ENCODE measurements at places on chromosomes 12 and 14.

DNA sequence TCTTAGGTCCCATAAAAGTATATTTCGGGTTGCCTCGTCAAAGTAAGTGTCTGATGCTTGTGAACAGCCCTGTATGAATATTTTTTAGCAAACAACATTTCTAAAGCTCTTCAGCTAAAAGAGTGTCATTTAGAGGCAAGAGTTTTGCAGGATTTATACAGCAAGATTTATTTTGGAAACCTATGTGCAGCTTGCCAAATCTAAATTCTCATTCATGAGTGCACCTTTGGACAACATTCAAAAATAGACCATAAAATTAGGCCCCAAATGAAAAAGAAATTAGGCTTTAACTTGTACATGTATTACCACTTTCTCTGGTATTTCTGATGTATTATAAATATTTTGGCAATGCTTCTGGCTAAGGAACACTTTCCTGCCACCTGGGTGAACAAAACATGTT is 224.4 kb upstream of the PDZRN4 start:
- no peak for DNase-seq

DNA sequence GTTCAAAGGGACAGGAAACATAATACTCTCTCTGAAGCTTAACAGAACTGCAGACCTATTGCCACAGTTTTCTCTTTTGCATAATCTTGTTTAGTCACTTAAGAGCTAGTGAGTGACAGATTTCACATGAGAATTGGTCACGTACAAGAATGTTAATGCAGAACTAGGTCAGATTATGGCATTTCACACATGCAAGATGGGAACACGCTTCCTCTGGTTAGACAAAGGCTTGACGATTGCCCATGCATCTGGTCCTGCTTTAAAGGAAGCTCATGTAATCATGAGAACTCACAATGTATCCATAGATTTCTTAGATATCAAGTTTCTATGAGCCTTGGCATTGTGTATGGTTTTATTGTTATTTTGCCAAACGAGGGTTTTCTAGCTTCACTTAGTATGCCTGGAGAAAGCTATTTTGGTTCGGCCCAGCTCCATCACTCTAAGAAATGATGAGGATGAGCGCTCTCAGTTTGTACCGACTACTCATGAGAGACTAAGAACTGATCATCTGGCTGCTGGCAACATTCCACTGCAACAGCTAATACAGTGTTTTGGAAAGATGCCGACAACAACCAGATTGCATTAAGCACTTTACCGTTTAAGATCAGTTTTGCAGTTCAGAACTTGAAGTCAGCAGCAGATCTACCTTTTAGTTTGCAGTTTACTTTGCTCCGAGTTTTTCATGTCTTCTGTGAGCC is 380.0 kb downstream of the DIO2 start:
- no peak for DNase-seq

DNA sequence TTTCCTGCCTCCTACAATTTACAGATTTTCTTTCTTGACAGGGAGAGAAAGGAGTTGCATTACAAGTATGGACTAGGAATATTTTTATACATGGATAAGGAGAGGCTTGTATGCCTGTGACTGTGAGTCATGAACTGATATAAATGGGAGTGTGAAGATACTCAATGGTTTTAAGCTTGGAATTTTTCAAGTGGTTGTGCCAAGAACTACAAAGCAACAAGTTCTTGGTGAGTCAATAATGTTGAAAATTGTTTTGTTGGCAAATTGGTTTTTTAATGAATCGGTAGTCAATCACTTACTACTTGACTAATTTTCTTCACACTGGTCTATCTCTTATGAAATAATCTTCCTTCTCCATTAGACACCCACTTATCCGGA is 58.9 kb upstream of the HMGA2 start:
- no peak for DNase-seq

GRCh38 chr14:91453744-91454143 is 36.1 kb upstream of the CCDC88C start:
- no peak for DNase-seq

GRCh38 chr12:38961683-38962082 is 56.3 kb upstream of the CPNE8 start:
- DNase-seq: no peak

DNA sequence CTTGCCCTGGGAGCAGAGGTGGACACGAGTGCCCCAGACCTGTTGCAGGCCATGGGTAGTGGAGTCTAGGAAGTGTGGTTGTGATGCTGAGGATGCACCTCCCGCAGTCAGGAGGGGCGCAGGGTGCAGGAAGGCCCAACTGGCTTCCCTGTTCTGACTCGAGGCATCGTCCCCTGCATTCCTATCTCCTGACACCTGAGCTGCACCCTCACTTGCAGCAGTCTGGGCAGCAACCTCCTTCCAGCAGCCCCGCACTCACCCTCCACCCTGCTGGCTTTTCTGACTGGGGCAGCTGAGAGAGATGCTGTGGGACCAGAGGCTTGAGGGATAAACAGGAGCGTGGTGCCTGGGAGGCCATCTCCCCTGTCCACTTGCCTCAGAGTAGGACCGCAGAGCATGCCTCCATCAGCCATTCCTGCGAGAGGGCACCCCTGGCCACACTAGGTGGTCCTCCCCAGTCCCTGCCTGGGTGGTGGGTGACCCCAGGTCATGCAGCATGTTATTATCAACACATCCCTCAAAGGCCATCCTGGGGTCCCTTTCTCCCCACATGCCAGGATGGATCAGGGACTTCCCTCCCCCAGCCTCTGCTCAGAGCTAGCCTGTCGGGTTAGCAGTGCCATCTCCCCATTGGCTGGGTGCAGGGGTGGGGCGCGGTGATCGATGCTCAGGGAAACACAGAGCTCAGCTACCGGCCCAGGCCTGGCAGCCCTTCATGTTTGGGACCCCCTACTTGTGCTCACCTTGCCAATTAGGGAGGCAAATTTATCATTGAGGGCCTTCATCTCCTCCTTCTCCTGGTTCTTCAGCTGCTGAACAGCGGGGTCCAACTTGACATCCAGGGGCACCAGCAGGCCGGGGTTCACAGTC is 719 bp downstream of the KRT80 start:
- DNase-seq: no peak

- DNase-seq: peak; percentile 70
Observed at GRCh38 chr14:34722723-34723545, 8.5 kb upstream of the CFL2 start.

DNA sequence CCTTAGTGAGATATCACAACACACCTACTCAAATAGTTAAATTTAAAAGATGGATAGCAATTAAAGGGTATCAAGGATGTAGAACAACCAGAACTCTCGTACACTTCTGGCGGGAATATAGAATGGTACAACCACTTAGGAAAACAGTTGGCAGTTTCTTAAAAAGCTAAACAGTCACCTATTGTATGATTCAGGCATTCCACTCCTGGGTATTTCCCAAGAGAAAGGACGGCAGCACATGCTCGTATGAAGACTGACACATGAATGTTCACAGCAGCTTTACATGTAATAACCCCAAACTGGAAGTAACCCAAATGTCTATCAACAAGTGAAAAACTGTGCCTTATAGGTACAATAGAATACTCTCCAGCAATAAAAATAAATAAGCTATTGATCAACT is 465.2 kb downstream of the VRK1 start:
- no peak for DNase-seq

DNA sequence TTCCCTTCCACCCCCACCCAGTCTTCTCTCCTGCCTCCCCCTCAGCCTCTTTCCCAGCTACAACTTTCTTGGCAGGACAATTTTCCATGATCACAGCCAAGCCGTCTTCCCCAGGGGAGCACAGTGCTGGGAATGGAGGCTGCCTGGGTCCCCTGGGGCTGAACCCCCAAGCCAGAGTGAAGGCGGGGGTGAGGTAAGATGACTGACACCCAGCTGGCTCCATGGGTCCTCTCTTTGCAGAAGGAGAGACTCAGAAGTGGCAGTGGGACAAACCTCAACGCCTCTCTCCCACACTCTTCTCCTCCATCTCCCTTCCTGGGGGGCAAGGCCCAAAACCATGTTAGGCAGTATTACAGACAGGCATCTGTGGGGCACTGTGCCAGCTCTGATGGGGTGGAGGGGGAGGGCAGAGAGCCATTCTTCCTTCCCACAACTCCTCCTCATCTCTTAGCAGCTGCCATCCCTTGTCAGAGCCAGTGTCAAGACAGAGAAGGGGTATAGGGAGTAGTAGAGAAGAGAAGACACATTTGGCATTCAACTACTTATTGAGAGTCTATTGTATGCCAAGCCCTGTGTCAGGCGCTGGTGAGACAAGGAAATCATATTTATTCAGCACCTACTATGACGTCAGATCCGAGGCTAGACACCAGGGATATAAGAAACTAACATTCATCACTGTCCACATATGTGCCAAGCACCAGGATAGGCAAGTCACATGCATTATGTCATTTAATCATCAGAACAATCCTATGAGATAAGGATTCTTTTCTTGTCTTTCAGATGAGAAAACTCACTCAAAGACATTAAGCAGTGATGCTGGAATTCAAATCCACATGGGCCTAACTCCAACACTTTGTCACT is 3.6 kb downstream of the ITGA7 start:
- DNase-seq: no peak

DNA sequence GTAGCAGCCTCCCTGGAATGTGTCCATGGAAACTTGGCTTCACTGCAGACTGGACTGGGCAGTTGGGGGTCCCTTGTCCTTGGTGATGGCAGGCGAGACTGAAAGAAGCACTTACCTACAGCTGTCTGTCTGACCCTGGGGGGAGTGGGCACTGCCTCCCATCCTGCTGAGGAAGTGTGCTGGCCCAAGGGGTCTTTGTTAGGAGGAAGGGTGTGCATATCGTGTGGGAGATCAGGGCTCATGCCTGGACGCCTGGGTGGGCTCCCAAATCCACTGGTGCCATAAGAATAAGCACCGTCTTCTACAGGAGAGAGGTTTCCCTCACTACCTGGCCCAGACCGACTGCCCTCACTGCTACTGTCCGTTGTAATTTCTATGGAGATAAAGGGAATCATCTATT is 81.4 kb downstream of the PIWIL1 start:
- DNase-seq: peak; percentile 46

- DNase-seq: no peak
Observed at GRCh38 chr12:13606290-13606689, 375.1 kb downstream of the GRIN2B start.

GRCh38 chr14:80213602-80214001 is 2.3 kb upstream of the DIO2 start:
- peak; percentile 59 for DNase-seq

DNA sequence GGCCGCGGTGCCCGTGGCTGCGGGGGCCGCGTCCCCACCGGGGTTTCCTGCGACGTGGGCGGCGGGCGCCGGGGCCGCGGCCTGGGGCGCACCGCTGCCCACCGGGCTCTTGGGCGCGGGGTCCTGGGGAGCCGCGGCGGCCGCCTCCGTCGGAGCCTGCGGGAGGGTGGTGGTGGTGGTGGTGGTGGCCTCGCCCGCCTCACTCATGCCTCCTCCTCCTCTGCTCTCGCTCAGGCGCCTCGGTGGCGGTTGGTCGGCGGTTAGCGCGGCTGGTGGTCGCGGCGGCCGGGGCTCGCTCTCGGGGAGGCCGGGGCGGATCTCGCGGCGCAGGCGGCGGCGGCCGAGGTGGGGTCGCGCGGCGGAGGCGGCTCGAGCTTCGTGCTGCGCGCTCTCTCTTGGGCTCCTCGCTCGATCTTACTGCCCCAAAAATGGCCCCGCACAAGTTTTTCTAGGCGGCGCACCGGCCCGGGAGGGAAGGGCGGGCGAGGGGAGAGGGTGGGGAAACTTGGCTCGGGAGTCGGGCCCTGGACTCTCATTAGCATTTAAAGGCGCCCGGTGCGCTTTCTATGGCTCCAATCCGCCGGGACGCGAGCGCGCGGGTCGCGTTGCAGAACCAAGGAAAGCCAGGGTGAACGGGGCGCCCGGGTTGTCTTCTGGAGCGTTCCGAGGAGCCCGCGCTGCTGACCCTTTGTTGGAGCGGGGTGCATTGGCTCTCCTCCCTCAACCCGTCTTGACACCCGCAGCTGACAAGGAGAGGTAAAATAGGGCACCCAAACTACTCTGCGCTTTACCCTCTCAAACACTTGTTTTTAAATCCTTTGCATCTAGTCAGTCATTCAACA is at the start of gene YBX3:
Gene YBX3, minus strand, starts transcription at position 419 of the 842 bp plus-strand sequence. Its CDS starts 212 bp downstream, at position 207.
- DNase-seq: peak; percentile 95

DNA sequence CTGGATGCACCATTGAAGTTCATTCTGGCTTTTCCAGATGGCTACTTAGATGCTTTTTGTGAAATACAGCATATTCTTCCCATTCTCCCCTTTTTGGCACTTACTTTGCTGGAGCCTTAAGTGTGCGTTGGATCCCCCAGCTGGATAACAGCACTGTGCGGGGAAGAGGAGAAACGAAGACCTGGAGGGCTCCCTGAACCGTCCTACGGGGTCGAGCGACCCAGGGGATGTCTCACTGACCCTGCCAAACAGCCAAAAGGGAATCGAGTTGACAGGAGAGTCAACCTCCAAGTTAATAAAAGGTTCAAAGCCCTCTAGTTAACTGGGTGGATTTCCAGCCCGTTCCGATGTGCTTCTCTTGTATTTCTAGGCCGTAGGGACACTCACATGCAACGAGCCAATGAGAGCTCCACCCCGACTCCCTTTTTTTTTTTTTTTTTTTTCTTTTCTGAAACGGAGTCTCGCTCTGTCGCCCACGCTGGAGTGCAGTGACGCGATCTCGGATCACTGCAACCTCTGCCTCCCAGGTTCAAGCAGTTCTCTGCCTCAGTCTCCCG is 1.0 kb upstream of the CAMKK2 start:
- peak; percentile 75 for DNase-seq

GRCh38 chr12:131091413-131091975 is 137.8 kb downstream of the ADGRD1 start:
- DNase-seq: no peak

DNA sequence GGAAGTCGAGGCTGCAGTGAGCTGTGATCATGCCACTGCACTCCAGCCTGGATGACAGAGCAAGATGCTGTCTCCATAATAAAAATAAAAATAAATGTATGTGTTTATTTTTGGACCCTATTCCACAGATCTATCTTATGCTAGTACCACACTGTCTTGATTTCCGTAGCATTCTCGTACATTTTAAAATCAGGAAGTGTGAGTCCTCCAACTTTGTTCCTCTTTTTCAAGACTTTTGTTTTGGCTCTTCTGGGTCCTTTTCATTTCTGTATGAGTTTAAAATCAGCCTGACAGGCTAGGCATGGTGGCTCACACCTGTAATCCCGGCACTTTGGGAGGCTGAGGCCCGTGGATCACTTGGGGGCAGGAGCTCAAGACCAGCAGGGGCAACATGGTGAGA is 25.8 kb downstream of the DAO start:
- DNase-seq: no peak

DNA sequence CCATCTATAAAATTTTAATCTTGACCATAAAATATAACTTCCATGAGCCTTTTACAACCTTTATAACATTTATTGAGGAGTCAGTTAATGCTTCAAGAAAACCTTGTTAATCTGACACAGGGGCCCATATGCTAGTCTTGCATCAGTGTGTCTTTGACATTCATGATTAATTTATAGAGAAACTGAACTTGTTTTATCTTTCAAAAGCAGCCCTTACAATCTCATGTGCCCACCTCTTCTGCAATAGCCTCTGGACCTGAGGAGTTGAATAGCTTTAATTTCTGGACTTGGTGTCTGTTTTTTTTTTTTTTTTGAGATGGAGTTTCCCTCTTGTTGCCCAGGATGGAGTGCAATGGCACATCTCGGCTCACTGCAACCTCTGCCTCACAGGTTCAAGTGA is 8.6 kb upstream of the LPCAT3 start:
- no peak for DNase-seq

All from islet precursor cell (in vitro differentiated cells).